T-cell (primary cell): ENCODE measurements at places on chromosomes 1 and 21.

DNA sequence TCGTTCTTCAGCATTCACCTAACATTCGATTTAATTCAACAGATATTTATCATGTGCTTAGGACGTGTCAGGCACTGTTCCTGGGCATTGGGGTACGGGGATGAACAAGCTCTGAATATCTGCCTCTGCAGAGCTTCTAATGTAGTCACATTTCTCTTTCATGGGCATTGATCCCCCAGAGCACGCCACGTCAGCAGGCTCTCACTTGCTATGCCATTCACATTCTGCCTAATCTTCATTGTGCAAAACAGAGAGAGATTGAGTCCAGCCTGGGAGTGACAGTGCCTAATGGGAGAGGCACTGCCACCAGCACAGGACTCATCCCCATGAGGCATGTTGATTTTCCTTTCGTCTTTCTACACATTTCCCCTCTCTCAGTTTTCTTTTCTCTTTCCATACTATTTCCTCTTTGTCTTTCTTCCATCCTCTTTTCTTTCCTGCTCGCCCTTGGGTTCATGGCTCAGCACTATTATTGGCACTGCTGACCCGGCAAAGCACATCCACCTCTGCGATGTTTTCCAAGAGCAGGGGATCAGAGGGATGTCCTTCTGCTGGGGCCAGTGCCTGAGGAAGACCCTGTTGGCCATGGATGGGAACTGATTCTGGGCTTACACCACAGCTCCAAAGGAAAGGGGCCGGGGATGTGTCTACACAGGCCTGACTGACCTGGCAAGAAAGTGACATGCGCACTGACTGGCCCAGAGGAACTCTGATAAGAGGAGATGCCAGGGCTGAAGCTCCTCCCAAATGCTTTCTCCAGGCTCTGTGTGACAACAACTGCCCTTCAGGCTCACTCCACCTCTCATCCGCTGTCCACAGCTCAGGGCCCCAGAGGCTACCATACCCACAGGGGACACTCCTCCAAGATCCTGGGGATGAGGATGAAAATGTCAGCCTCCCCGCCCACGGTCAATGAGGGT lies 195.9 kb downstream of the TOMM20 start:
- DNase-seq: no peak
- no peaks in the 10 kb centered on the region for H3K27me3 ChIP-seq

DNA sequence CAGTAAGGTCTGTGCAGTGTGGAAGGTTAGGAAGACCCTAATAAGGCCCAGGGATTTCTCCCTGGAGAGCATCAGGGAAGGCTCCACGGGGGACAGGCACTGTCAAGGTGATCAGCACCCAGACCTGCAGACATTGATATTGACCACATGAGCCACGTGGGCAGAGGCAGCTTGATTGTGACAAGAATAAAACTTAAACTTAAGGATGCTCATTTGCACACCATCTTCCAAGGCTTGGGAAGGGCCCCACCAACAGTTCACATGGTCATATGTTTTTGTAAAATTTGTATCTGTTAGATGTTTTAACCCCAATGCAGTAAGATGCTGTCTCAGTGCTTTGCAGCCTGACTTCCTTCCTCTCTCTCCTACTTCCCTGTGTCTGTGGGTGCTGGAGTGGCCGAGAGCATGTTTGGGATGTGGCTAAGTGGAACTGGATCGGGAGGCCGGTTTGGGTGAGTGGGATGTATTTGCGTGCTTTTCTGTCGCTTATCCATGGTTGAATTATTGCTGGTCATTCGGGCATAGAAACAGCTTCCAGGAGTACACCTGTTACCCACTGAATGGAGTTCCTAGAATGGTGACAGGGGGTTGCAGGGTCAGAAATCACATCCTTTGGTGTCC lies 49.8 kb upstream of the OLIG2 start:
- no peaks in the 10 kb centered on the region for H3K36me3 ChIP-seq
- H3K27ac ChIP-seq: no peak overlapping the region
- H3K4me3 ChIP-seq: no peak overlapping the region
- H3K27me3 ChIP-seq: peaks cover 2% of the 10 kb centered on the region
- H3K4me1 ChIP-seq: no peaks in the 10 kb centered on the region
- no peak for DNase-seq

DNA sequence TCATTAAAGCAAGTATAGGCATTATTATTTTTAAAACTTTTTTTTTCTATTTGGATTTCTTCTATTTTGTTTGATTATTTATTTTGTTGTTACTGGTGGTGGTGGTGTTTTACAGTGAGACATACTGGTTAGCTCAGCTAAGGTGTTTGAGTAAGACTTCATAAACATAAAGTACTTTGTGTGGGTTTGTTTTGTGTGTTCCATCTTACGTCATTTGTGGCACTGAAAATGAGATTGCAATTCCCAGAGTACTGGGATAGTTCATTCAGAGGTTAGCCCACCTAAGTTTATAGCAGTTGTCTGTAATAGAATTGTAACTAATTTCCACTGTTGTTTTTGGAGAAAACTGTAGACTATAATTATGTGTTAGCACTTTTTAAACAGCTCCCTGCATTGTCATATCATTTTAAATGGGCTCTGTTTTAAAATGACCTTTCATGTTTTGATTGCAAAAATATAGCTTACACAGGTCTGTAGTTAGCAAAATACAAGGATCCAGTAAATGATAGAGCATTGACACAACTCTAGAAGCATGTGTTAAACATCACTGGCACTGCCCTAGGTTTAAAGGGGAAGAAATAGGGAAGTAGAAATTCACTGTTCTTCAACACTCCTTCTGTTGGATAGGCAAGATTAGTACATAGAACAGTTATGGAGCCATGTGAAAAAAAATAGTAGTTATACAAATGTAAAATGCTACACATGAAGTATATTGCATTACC lies 171.7 kb downstream of the NFIA start:
- no peak overlapping the region for H3K27ac ChIP-seq
- H3K4me3 ChIP-seq: no peak overlapping the region
- no peak for DNase-seq
- no peaks in the 10 kb centered on the region for H3K27me3 ChIP-seq
- H3K4me1 ChIP-seq: peaks cover 8% of the 10 kb centered on the region

DNA sequence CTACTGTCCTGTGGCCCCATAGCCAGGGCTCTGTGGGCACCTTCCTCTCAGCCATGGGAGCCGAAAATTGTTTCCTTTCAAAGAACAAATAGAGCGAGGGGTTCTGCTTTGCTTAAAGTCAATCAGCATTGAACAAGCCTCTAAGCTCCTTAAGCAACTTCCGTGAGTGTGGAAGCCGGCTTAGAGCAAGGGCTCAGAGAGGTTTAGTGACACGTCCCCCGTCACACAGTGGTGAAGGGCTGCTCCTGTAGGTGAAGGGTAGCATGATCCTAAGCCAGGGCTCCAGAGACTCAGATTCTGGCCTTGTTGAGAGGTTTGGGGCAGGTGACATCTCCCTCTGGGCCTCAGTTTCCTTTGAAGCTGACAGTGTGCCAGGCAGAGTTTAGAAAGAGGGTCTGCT lies 94.0 kb upstream of the WNT4 start:
- H3K4me3 ChIP-seq: no peak overlapping the region
- DNase-seq: no peak
- no peak overlapping the region for H3K27ac ChIP-seq
- H3K36me3 ChIP-seq: no peaks in the 10 kb centered on the region

DNA sequence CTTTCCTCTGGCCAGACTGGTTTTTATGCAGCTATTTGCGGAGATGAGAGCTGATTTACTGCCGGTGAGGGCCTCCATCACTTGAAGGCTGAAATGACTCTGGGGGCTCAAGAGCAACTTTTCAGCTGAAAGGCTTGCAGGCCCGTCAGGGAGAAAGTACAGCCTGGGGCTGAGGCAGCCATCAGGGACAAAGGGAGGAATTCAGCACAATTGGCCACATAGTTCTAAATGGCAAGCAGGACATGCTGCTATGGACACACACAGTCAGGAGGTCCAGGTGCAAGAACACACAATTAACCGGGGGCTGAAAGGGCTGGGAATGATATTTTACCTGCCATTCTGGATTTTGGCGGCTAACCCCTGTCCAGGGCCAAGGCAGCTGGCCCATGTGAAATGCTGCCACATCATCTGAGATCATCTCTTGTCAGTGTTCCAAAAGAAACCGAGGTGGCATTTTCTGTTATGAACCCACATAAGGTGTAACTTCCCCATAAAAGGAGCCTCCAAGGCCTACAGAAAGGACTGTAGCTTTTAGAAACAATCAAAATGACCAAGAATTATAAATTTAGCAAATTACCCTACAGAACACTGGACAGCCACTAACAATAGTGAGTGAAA lies 58.2 kb downstream of the LMX1A start:
- no peaks in the 10 kb centered on the region for H3K36me3 ChIP-seq
- no peak overlapping the region for H3K4me3 ChIP-seq
- no peak for DNase-seq
- H3K27ac ChIP-seq: no peak overlapping the region
- H3K27me3 ChIP-seq: peaks cover 6% of the 10 kb centered on the region

DNA sequence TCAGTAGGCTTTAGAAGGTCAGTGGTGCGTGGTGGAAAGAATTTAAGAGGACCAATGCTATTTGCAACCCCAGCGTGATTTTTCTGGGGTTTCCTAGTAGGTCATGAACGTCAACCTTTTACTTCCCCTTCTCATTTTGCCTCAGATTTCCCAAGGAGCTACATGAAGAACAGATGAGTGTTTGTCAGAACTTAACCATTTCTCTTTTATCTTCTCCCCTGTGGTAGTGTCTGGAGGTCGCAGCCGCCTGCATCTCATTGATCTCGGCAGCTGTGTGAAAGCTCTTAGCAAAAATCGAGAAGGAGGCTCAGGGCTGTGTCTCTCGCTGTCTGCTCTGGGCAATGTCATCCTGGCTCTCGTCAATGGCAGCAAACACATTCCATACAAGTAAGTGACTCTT lies 491.1 kb downstream of the KIF26B start:
- DNase-seq: no peak
- H3K36me3 ChIP-seq: no peaks in the 10 kb centered on the region
- H3K27ac ChIP-seq: no peak overlapping the region
- H3K27me3 ChIP-seq: peaks cover 9% of the 10 kb centered on the region
- no peak overlapping the region for H3K4me3 ChIP-seq

GRCh38 chr1:207286786-207287468 lies 34.6 kb upstream of the CD55 start:
- no peak overlapping the region for H3K27ac ChIP-seq
- peaks cover 5% of the 10 kb centered on the region for H3K4me1 ChIP-seq
- no peaks in the 10 kb centered on the region for H3K36me3 ChIP-seq
- DNase-seq: no peak

DNA sequence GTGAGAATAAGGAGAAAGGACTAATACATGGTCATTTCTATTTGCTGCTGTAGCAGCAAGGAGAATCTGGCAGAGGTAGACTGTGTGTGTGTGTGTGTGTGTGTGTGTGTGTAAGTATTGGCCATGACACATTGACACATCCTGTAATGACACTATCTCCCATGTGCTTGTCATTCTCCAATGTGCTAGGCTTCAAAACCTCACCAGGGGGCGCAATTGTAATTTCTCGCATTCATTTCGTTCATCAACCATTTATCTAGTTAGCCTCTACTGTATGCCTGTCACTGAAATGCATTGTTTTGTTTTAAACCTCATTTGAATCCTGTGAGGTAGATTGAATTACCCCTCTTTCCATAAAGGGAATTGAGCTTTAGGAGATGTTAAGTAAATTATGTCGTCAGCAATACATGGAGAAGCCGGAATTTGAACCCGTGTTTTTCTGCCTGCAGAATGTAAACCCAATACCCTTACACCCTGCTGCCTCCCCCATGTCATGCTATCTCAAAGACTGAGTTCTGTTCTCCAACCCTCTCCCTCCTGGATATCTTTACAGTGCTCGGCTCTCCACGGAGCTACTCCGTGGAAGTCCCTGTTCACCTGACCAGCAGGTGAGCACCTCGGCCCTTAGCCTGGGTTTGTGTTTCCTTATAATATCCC lies 100.8 kb downstream of the UCK2 start:
- no peaks in the 10 kb centered on the region for H3K36me3 ChIP-seq
- H3K4me3 ChIP-seq: no peak overlapping the region
- peaks cover 10% of the 10 kb centered on the region for H3K27me3 ChIP-seq

GRCh38 chr21:36839123-36839522 lies 127.3 kb downstream of the HLCS start:
- H3K4me1 ChIP-seq: no peaks in the 10 kb centered on the region
- no peak overlapping the region for H3K27ac ChIP-seq
- DNase-seq: no peak
- H3K36me3 ChIP-seq: no peaks in the 10 kb centered on the region
- no peaks in the 10 kb centered on the region for H3K27me3 ChIP-seq

- H3K4me1 ChIP-seq: no peaks in the 10 kb centered on the region
- H3K36me3 ChIP-seq: peaks cover 27% of the 10 kb centered on the region
- no peaks in the 10 kb centered on the region for H3K27me3 ChIP-seq
- DNase-seq: no peak
- no peak overlapping the region for H3K4me3 ChIP-seq
- no peak overlapping the region for H3K27ac ChIP-seq
Observed at GRCh38 chr1:29197590-29197924, 15.9 kb upstream of the SRSF4 start.

DNA sequence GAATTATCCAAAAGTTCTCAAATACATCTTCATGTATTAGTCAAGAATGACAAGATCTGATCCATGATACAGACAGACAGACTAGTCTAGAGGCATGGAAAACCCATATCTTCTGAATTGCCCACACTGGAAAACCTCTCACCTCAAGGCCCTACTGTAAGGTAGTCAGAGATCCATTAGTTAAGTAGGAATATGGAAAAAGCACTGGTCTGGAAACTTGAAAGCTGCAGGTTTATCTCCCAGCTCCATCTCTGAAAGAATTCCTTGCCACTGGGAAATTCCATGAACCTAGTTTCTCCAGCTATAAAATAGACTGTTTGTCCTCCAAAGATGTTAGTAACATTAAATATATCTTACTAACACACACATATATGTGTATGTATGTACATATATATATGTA lies 169.2 kb downstream of the AKT3 start:
- DNase-seq: no peak
- H3K27me3 ChIP-seq: no peaks in the 10 kb centered on the region
- H3K4me3 ChIP-seq: no peak overlapping the region
- H3K36me3 ChIP-seq: no peaks in the 10 kb centered on the region
- H3K27ac ChIP-seq: no peak overlapping the region
- H3K4me1 ChIP-seq: no peaks in the 10 kb centered on the region

DNA sequence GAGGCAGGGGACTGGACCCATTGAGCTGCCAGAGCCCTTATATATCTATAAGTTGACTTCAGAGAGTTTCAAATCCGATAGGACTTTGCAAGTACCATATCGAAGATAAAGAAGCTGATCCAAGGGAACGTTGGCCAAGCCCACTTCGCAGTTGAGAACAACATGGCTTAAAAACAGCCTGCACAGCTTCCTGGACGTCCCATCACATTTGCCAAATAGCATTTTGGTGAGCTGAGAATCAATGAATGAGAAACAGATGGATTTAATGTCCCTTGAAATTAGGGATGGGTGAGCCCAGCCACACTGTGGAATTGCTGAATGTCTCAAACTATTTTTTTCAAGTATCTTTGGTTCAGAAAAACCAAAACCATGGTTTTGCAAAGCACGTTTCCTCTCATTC lies 64.8 kb downstream of the KCNJ15 start:
- H3K4me1 ChIP-seq: peaks cover 17% of the 10 kb centered on the region
- no peak for DNase-seq
- H3K4me3 ChIP-seq: no peak overlapping the region
- no peaks in the 10 kb centered on the region for H3K27me3 ChIP-seq
- H3K36me3 ChIP-seq: no peaks in the 10 kb centered on the region
